ENCODE measurements at places on chromosomes 12 and 14. TPM values are rescaled to one million over a fixed set of nuclear protein-coding genes. Genes with fewer than 3 reads are reported as not detected.

Gene SYNE3
- 2.1 TPM for polyA plus RNA-seq

Gene LRP1
- polyA plus RNA-seq, result 60.9 TPM

Gene CCDC175
- 1.4 TPM for polyA plus RNA-seq

Gene TIMM9
- polyA plus RNA-seq, result 85.2 TPM

Gene TGM1
- polyA plus RNA-seq, result 2.0 TPM

Gene ATF7IP
- polyA plus RNA-seq, result 69.6 TPM

Gene LALBA
- not detected for polyA plus RNA-seq

Gene CDH24
- 21.7 TPM for polyA plus RNA-seq
